ENCODE measurements at places on chromosomes 7 and 10.

DNA sequence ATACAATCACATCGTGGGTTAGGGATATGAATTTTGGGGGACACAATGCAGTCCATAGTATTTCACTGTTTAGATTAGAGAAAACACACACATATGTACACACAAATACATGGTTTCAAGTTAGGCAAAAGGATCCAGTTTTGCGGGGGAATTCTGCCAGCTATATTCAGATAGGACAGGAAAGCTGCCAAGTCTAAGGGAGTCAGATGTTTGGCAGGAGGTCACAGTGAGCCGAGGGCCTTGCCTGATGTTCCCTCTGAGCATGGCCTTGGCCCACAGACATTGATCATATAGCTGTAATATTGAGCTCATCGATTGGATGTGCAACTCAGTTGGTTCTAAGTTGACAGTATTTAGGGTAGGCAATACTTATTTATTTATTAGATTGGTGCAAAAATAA, 122.8 kb downstream of the ADRA2A start:
- no peak for DNase-seq

- no peak for DNase-seq
Measured at GRCh38 chr10:123645016-123645415, 21.1 kb upstream of the GPR26 start.

- DNase-seq = no peak
Measured at GRCh38 chr7:129417073-129417472, 17.2 kb upstream of the STRIP2 start.

DNA sequence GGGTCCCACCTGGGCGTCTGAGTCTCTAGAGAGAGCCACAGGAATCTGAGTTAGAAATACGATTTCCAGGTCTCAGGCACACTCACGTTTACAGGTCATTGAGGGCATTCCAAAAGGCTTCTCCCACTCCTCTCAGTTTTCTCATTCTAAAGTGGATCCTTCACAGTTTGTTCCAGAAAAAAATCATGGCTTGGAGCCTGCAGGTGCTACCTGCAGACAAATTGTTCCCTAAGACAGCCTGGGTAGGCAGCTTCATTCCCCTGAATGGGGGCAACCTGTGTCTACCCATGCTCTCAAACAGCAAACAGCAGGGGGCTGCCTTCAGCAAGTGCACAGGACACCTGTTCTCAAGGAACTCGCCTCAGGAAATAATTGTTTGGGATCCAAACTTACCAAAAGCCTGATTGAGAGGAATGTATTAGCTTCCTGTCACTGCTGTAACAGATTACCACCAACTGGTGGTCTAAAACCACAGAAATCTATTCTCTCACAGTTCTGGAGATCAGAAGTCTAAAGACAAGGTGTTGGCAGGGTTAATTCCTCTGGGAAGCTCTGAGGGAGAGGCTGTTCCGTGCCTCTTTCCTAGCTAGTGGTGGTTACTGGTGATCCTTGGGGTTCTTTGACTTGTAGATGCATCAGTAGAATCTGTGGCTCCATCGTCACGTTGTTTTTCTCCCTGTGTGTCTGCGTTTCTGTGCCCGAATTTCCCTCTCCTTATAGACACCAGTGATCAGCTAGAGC, 117.2 kb downstream of the RAB11FIP2 start:
- no peak for DNase-seq

GRCh38 chr7:69208848-69209247, 389.4 kb upstream of the AUTS2 start:
- no peak for DNase-seq

GRCh38 chr10:78981970-78982281, 86.8 kb upstream of the ZMIZ1 start:
- no peak for DNase-seq

DNA sequence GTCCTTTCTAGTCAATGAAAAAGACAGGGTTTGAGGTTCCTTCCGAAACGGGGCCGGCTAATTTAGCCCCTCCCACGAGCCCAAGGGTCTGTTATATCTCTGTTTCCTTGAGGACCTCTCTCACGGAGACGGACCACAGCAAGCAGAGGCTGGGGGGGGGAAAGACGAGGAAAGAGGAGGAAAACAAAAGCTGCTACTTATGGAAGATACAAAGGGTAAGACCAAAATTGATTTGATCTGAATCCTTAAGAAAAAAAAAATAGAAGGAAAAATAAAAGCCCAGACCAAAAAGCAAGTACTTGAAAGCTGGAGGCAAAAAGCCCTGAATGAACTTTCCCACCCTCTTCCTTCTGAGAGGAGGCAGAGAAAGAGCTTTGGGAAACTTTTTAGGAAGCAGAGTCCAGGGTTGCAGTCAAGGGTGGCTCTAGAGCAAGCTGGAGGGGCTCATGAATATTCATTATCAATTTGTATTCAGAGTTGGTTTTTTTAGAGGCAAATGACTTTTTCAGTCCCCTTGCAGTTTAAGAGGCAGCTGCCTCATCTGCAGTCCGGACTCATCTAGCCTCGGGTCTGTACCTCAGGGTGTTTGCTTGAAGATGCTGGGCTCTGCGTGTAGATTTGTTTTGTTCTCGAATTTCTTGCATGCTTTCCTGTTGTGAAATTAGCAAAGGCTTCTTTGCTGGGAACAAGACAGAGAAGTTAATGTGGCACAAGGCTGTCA, at the start of gene ENTPD1:
Gene ENTPD1, plus strand, starts transcription at position 123 of the 721 bp plus-strand sequence. Its CDS starts 77 bp downstream, at position 200.
- DNase-seq = no peak

DNA sequence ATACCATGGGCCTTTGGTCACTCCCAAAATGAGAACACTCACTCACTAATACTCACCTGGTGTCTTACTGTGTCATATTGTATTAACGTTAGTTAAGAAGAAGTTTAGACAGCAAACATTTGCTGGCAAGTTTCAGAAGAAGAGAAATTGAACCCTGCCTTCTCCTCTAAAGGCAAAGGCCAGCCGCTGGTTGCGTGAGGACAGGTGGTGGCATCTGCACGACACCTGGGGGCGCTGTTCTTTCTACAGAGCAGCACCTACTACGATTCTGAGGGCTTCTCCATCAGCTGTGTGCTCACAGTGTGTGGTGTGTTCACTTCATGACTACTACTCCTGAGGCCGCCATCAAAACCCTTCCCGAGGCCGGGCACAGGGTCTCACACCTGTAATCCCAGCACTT, 17.9 kb upstream of the CLEC2L start:
- no peak for DNase-seq

GRCh38 chr10:132861116-132861691, 75.3 kb upstream of the NKX6-2 start:
- no peak for DNase-seq

DNA sequence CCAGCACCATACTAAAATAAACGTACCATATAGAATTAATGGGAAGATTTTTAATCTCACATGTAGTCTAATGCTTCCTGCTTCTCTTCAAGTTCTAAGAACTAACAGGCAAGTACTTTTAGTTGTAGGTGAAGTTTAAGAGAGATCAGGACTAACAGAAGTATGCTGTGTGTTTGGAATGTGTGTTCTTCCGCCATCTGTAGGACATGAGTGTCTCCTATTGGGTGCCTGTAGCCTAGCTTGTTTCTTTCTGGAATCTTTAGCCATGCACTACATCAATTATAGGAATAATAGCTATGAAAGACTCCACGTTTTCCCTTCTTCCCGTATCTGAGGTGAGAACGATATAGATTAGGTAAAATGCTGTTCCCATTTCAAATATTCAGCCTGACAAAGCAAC, 140.2 kb upstream of the AHR start:
- DNase-seq = no peak

GRCh38 chr10:16280595-16280994, 156.2 kb upstream of the PTER start:
- DNase-seq = no peak

DNA sequence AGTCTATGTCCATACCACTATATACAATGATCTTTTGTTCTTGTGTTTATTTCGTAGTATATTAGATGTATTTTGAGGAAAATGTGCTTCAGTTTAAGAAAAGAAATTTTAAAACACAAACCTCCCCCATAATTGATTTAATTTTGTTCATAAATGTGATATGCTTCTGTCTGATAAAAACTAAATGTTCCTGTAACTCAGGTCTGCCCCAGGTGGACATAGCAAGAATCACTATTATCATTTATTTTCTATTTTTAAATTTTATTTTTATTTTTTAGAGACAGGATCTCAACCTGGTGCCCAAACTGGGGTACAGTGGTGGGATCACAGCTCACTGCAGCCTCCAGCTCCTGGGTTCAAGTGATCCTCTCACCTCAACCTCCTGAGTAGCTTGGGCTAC, 43.2 kb downstream of the BEND7 start:
- DNase-seq = no peak

GRCh38 chr7:34338961-34339526, 319.0 kb upstream of the NPSR1 start:
- no peak for DNase-seq

GRCh38 chr7:732094-732541, 5.0 kb upstream of the PRKAR1B start:
- peak; percentile 27 for DNase-seq

DNA sequence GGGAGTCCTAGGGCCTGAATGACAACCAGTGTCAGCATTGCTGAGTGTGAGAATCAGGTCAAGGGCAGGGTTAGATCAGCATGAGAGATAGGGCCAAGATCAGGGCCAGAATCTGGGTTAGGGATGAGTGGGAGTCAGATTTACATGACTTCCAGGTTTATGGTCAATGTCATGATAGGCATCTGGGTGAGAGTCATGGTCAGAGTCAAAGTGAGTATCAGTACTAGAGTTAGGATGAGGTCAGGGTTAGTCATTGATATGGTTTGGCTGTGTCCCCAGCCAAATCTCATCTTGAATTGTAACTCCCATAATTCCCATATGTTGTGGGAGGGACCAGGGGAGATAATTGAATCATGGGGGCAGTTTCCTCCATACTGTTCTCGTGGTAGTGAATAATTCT, 12.3 kb downstream of the MRPS24 start:
- no peak for DNase-seq

DNA sequence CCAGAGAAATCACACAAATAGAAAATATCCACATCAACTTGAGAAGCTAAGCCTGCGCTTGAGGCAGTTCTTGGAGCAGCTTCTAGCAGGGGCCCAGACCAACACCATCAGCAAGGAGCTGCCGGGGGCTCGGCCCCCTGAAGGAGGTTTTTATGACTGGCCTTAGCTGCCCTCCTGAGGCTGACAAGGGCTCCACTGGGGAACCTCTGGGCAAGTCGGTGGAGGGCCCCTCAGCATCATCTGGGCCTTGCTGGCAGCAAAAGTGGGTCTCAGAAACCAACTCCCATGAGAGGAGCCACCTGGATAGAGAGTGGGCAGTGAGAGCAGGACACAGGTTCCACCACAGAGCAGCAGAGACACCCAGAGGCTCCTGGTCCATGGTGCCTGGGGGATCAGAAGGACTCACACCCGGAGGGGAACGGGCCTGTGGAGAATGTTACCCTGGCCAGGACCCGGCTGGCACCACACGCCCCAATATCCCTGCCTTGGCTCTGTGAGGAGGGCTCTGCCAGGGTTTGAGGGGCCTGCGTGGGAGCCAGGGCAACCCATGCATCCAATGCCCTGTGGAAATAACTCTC, 55.9 kb downstream of the NEUROG3 start:
- no peak for DNase-seq

- DNase-seq = no peak
Measured at GRCh38 chr7:2309889-2310331, 4.3 kb downstream of the SNX8 start.

GRCh38 chr10:121594076-121594475, 4.2 kb downstream of the FGFR2 start:
- no peak for DNase-seq

DNA sequence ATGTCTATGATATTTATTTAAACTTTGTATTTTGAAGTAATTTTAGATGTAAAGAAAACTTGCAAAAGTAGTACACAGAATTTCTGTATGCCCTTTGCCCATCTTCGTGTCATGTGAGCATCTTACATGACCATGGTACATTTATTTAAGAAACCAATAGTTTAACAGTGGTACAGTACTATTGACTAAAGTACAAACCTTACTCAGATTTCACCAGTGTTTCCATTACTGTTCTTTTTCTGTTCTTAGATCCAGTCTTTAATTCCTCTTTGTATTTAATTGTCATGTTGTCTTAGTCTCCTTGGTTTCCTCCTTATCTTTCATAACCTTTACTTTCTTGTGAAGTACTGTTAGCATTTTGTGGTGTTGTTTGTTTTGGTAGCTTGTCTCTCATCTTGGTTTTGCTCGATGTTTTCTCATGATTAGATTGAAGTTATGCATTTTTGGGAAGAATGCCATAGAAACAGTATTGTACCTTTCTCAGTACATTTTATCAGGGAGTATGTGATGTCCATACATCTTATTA, 24.1 kb downstream of the TAX1BP1 start:
- no peak for DNase-seq

DNA sequence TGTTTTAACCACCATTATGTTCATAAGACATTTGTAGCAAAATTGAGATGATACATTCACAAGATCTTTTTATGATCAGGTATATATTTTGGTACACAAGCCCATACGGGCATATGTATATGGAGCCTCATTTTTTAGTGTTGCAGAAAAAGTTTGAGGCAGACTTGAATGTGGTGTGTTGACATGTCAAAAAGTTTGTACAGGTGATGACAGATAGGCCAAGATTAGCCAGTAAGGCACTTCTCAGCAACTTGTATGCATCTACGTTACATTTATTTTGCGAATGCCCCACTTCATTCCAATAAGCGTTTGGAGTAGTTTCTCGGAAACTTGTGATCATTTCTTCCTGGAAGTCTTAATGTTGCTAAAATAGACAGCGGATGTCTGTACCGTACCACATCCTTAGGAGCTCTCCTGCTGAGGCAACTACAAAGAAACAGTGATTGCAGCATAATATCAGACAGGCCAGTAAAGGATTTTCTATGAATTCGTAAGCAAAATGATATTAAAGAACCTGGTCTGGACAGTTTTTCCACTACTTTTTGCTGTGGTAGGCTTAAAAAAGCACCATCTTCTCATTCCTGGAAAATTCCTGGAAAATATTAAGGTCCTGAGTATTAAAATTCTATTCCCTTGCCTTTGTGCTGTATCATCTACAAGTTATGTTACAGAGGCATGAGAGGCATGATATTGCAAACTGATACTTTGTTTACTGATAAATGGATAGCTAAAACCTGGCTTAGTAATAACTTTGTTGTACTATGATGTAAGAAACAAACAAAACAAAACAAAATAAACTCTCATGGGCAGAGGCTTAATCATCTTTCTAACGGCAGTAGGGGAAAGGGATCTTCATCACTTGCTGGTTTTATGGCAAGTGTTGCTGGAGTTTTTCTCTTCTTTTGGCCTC, 153.6 kb downstream of the HDAC9 start:
- DNase-seq = no peak

- no peak for DNase-seq
Measured at GRCh38 chr10:63114031-63114814, 18.9 kb upstream of the NRBF2 start.

- DNase-seq = no peak
Measured at GRCh38 chr7:12655161-12655560, 32.3 kb upstream of the ARL4A start.
